ENCODE measurements at places on chromosomes 16 and 17.
A peak's percentile ranks its signal among the peaks of the same experiment; 100 is the strongest.

DNA sequence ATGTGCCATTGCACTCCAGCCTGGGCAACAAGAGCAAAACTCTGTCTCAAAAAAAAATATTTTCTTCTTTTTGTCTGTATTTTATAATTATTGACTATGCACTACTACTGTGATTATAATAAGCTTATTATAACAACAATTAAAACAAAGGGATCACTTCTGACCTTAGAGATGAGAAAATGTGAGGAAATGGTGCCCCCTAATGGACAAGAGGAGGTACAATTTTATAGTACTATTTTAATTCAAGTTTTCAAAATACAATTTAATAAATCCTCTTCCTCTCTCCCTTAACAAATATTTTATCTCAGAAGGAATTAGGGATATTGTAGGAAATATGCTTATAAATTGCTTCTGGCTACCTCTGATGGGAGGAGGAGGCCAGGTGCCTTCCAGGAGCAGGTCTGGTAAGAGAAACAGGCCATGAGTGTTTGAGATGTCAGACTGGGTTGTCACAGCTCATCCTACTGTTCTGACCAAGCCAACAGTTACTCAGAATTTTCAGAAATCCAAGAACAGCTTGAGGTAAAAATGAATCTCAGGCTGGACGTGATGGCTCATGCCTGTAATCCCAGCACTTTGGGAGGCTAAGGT lies 14.0 kb downstream of the VPS53 start:
- peak; percentile 44 for DNase-seq

- DNase-seq: peak; percentile 55
These were observed 48.7 kb upstream of the NLK start for GRCh38 chr17:27993723-27994310.

DNA sequence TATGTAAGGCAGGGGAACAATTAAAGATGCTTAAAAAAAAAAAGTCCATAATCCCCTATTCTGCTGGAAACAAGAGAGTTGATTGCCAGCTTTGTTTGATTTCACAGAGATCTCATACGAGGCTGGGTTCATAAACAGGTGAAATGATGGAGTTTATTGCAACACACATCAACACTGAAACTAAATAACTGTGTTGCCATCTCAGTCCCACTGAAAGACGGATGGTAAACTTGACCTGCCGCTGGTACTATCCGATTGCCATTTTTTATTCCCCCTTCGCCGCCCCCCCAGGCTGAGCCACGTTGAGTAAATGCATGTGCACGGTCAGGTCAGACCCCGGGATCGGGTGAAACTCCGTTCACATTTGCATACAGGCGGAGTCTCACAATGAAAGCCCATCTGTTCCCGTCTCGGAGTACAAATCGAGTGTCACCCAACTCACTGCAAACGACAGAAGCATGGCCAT lies 119.2 kb downstream of the SKAP1 start:
- DNase-seq: no peak

DNA sequence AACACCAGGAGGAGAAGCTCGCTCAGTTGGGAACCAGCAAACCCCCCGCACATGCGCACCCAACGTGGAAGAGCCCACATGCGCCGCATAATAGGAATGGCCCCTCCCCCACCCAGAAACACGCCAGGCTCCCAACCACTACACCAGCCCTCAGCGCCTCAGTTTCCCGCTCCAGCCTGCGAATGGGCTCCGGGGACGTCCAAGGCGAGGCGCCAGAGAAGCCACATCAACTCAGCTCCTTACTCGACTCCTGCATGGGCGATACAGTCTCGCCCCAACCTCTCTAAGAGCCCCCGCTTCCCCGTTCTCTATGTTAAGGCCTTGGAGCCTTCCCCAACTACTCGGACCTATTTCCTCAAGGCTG lies 504 bp downstream of the SRSF1 start:
- DNase-seq: peak; percentile 78

GRCh38 chr17:74922694-74923537 lies at the start of gene USH1G:
Gene USH1G (minus strand): TSS chr17:74923255. CDS start chr17:74923073, 182 bp downstream.
- no peak for DNase-seq

GRCh38 chr16:68768771-68769170 lies 31.7 kb downstream of the CDH1 start:
- no peak for DNase-seq

DNA sequence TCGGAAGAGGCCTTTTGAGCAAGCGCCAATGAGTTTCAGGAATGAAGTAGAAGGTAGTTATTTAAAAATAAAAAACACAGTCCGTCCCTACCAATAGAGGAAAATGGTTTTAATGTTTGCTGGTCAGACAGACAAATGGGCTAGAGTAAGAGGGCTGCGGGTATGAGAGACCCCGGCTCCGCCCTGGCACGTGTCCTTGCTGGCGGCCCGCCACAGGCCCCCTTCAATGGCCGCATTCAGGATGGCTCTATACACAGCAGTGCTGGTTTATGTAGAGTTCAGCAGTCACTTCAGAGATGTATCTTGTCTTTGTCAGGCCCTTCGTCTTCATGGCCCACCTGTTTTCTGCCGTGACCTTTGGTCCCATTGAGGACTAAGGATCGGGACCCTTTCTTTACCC lies 87.3 kb downstream of the CRISPLD2 start:
- no peak for DNase-seq

DNA sequence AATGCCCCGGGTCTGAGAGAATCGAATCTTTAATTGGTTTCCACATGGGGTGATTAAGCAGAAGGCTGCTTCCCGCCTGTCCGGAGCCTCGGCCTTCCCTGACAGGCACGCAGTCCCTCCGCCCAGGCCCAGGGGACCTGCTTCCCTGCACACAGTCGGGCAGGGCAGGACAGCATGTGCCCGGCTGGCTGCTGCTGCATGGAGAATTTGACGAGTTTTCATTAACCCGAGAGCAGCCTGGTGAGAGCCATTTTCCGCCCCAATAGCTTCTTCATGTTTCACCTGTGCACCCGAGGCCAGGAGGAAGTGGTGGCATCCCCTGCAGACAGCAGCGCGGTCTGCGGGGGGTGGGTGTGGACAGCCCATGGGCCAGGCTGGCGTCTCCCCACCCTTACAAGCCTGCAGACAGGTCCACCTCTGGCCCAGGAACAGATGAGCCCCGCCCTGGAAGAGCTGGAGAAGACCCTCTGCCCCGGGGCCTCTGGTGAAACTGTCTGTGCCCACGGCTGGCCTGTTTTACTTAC lies 67.0 kb downstream of the KLHDC4 start:
- no peak for DNase-seq

DNA sequence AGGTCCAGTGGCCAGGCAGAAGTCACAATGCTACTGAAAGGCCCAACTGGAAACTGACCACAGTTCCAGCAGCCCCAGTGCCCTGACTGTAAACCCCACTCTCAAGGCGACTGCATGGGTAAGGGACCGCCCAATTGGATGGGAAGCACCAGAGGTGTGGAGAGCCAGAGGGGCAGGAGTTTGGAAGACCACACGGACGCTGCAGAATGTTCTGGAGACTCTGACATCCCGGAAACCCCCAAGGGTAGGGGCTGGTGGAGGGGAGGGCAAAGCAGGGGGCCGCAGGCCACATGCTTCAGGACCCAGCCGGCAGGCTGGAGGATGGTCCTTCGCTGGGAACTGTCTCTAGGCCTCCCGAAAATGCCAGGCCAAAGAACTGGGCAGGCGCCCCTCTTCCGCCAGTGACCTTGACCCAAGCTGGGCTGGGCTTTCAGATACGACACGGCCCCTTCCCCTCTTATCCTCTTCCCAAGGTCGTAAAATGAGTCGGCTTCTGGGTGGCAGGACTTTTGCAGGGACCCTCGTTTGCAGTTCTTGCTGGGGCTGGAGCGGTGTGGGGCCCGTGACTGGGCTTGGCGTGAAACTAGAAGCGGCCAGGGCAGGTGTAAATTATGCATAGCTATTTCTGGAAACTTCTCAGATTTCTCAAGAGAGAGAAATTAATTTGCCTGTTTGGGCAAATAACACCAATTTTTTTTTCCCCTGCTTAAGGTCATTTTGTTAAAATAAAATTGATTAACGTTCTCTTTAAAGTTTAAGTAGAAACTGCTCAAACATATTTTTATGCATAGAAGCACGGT lies 110.2 kb downstream of the C16orf78 start:
- DNase-seq: no peak

DNA sequence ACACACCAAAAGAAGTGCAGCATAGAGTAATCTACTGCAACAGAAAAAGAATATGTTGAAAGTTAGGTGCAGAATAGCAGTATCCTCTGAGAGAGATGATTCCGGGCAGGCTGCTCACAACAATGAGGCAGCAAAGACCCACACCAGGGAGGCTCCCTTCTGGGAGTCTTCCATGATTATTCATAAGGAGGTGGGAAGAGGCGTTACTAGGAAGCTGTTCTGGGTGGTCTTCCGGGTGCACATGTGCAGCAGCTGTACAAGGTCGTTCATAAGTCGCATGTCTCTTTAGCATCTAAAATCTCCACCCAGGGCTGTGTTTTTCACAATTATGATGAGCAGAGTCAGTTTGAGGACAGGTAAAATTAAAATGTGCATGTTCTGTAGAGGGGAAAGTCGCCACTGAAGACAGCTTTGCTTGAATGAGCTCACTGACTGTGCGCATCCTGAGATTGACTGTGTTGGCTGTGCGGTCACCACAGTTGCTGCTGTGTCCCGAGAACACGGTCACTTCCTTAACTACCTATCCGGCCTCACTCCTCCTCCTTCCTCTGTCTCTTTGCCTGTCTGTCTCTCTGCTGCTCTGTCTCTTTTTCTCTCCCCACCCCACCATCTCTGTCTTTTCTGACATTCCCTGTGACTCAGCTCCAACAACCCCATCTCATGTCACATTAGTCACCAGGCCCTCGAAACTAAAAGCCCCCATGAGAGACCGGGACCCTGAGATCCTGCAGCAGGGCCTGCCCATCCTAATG lies 125.5 kb upstream of the HSBP1 start:
- no peak for DNase-seq

DNA sequence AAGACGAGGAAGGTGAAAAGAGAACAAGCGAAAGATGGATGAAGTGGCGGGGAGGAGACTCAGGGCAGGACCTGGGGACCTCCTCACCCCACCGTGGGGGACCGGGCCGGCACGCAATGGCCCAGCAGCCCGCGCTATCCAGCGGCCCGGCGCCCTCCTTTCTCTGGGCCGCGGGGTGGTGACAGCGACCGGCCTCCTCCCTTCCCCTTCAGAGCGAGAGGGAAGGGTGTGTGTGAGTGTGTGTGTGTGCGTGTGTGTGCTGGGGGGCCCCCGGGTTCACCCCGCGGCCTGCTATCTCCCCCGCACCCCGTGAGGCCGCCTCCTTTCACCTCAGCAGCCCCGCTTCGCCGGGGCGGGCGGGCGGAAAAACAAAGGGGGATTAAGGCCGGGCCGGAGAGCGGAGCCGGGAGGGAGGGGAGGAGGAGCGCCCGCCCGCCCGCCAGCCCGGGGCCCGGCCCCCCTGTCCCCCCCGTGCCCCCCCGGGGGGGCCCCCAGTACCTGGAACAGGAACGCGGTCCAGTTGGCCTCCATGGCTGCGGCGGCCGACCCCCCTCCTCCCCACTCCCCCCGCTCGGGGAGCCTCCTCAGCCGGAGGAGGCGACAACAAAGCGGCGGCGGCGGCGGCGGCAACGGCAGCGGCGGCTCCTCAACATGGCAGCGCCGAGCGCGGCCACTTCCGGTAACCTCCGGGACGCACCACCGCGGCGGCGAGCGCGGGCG lies at the start of gene VEZF1:
Gene VEZF1, minus strand, starts transcription at position 674 of the 720 bp plus-strand sequence. Its CDS starts 143 bp downstream, at position 531.
- peak; percentile 72 for DNase-seq

GRCh38 chr17:33927732-33928133 lies 327.4 kb upstream of the CCL2 start:
- DNase-seq: peak; percentile 40

All from Ammon's horn (tissue), 1 donor.